AG08395 (cell line): ENCODE measurements at places on chromosomes 1 and 21.

GRCh38 chr1:160576390-160576789, 2.9 kb downstream of the CD84 start:
- DNase-seq, result no peak

DNA sequence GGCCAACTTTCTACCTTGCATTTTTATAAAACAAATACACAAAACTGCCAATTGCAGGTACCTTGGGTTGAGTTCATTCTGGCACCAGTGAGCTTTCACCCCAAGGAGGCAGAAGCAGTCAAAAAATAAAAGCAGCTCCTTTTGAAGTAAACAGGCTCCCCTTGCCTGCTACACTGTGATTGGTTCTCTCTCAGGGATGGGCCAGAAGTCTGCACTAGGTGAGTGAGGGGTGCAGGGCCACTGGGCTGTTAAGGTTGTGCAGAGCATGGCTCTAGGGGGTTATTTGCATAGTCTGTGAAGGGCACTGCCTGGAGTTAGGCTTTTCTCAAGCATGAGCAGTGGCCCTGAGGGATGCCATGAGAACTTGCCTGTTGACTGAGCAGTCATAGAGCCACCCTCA, 39.1 kb downstream of the AKNAD1 start:
- DNase-seq, result no peak

DNA sequence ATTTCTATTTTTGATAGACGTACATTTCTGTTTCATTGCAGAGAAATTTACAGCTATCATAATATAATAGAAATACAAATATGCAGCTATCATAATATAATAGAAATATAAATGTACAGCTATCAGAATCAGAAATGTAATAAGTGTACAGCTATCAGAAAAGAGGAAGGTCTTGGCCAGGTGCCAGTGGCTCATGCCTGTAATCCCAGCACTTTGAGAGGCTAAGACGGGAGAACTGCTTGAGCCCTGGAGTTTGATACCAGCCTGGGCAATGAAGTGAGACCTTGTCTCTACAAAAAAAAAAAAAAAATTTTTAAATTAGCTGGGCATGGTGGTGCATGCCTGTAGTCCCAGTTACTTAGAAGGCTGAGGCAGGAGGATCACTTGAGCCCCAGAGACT, 37.9 kb downstream of the PIGM start:
- DNase-seq, result no peak

- DNase-seq, result no peak
Measured at GRCh38 chr1:211751438-211751837, 76.0 kb upstream of the NEK2 start.

GRCh38 chr1:226875641-226876295, 5.4 kb downstream of the PSEN2 start:
- no peak for DNase-seq

DNA sequence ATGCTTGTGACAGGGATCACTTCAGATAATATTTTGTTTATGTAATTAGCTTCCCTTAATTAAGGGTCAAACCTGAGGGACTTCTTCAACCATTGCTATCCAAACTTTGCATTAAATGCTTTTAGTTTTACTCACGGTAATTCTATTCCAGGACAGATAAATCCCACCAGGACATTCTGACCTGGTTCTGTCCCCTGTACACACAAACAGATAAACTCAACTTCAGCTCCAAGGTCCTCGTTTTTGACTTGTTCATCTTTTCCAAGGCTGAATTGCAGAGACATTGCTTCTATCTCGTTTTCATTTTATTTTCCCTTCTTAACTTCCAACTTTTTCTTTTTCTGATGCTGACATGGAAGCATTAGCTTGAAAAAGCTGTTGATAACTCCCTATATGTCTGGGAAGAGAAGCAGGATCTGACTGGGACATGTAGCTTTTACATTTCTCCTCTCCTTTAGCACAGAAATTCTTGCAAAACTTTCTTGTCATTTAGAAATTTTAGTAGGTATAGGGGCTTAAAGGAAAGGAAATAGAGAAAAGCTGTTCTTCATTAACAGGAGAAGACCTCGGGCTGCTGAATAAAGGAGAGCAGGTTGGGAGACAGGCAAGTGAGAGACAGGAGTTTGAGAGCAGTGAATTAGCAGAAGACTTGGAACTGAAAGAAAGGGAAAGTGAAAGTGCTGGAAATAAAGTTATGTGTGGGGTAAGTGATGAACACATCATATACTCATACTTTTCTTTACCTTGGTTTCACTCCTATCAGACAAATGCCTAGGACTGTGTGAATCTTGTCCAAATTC, 231.7 kb upstream of the B3GALT2 start:
- DNase-seq, result peak; percentile 32
